ENCODE measurements at places on chromosomes 1 and 21.

- DNase-seq = no peak
These were observed 57.5 kb downstream of the PCP4 start for GRCh38 chr21:39924577-39925308.

DNA sequence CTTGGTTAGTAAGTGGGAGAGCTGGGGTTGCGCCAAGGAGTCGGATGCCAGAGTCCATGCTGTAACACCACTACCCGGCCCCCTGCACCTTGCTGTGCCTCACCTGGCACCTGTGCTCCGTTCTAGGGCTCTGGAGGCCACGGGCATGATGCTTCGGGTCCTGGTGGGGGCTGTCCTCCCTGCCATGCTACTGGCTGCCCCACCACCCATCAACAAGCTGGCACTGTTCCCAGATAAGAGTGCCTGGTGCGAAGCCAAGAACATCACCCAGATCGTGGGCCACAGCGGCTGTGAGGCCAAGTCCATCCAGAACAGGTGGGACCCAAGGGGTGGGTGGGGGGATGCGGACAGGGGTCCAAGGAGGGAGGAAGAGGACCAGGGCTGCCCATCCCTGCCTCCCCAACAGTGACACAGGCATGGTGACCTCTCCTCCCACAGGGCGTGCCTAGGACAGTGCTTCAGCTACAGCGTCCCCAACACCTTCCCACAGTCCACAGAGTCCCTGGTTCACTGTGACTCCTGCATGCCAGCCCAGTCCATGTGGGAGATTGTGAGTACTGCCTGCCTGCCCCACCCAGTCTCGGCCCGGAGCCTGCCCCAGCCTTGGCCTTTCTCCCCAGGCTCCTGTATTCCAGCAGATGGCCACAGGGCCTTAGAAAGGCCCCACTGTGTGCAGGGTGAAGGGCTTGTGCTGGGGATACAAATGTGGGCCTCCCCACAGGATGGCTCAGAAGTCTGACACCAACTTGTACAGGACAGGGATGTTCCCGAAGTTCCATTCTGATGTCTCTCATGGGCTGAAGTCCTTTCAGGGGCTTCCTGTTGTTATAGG, 9.6 kb upstream of the HTR6 start:
- DNase-seq = no peak

DNA sequence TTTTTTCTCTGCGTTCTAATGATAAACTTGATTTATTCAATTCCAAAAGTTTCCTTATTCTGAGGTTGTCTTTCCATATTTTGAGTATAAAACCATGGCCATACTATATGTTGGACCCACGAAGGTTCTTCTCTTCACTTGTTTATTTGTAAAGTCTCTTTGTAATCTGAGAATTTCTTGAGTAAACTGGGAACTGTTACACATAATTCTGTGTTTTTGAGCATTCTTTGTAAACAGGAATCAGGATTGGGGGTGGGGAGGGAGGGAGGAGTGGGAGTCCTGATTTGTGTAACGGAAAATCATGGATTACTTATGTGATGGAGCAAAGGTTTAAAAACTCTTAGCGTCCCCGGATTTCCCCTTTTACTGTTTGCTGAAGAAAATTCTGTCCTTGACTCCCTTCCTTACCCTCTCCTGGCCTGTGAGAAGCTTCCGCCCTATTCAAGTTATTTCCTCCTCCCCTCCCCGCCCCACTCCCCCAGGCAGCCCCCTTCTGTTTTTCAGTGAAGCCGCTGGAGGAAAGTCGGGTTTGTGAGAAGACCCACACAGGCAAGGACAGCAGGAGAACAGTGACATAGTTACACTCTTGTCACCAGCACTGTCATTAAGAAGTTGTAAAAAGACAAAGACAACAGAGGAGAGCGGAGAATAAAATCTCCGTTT, 6.4 kb upstream of the NBPF11 start:
- DNase-seq = no peak

DNA sequence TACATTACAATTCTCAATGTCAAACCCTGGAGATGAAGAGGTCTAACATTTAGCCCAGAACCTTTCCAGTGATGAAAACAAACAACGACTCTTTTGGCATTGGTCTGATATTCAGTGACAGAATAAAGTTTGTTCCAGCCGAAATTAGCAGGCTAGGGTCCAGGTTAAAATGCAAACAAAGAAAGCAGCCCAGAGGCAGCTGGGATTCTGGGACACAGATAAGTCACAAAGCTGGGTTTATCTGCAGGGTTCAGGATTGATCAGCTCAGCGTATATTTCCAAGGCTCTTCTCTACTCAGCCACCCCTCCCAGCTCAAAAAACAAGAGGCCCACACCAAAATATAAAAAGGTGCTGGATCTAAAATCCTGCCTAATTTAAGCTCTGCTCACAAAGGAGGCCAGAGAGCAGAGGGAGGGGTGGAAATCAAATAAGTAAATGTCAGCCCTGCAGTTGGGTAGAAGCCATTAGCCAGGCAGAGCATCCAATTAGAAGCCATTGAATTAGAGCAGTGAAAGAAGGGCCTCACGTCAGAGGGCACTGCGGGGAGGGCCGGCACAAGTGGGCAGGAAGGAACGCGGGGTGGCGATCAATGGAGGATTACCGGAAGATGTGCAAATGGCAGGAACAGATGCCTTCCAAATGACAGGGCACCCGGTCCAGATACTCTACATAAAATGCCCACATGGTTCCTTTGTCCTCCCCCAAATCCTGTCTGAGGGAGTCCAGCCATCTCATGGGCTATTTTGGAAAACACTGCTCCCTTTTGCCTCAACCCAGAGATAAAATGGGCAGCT, 3.2 kb upstream of the KLHDC8A start:
- DNase-seq = no peak

GRCh38 chr1:145980457-145980994, 15.9 kb downstream of the TXNIP start:
- no peak for DNase-seq

DNA sequence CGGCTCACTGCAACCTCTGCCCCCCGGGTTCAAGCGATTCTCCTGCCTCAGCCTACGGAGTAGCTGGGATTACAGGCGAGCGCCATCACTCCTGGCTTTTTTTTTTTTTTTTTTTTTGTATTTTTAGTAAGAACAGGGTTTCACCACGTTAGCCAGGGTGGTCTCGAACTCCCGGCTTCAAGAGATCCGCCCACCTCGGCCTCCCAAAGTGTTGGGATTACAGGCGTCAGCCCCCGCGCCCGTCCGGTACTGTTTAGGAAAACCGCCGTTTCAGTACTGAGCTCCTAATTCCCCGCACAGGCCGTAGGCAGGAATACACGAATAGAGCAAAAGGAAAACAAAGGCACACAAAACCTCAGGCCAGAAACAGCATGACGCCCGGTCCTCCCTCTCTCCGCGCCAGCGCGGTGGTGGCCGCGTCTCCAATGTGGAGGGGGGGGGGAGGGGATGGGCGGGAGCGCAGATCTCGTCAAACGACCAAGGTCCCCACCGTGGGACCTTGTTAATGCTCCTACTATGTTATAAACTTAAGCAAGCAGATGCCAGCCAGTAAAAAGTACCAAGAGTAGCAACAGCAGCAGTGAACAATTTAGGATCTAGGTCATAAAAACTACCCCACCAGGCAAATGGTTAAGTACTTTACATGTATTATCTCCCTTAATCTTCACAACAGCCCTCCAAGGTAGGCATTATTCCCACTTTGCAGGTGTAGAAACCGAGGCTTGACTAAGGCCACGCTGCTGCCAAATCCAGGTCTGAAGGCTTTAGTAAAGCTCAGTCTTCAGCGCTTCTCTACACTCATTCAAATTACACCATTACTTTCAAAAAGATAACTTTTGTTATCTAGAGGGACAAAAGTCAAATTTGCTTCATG, 648 bp upstream of the ADAR start:
- peak; percentile 28 for DNase-seq

DNA sequence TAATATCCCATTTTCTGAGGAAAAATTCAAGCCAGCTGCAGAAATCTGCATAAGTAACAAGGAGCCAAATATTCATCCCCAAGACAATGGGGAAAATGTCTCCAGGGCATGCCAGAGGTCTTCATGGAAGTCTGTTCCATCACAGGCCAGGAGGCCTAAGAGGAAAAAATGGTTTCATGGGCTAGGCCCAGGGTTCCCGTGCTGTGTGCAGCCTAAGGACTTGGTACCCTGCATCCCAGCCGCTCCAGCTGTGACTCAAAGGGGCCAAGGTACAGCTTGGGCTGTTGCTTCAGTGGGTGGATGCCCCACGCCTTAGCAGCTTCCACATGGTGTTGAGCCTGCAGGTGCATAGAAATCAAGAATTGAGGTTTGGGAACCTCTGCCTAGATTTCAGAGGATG, 173.5 kb downstream of the LMX1A start:
- no peak for DNase-seq

GRCh38 chr1:110880708-110881374, 7.9 kb downstream of the CD53 start:
- DNase-seq = no peak

- peak; percentile 2 for DNase-seq
These were observed 23.8 kb downstream of the CRYAA start for GRCh38 chr21:43192501-43193081.

- no peak for DNase-seq
These were observed 12.4 kb upstream of the THRAP3 start for GRCh38 chr1:36211841-36212240.

Measured in prostate gland (tissue), 2 donors.